ENCODE measurements at places on chromosomes 1 and 21. TPM values are rescaled to one million over a fixed set of nuclear protein-coding genes. Genes with fewer than 3 reads are reported as not detected.

GRCh38 chr21:31750843-31751242 is 18.9 kb upstream of the SCAF4 start:
- no peak for DNase-seq

DNA sequence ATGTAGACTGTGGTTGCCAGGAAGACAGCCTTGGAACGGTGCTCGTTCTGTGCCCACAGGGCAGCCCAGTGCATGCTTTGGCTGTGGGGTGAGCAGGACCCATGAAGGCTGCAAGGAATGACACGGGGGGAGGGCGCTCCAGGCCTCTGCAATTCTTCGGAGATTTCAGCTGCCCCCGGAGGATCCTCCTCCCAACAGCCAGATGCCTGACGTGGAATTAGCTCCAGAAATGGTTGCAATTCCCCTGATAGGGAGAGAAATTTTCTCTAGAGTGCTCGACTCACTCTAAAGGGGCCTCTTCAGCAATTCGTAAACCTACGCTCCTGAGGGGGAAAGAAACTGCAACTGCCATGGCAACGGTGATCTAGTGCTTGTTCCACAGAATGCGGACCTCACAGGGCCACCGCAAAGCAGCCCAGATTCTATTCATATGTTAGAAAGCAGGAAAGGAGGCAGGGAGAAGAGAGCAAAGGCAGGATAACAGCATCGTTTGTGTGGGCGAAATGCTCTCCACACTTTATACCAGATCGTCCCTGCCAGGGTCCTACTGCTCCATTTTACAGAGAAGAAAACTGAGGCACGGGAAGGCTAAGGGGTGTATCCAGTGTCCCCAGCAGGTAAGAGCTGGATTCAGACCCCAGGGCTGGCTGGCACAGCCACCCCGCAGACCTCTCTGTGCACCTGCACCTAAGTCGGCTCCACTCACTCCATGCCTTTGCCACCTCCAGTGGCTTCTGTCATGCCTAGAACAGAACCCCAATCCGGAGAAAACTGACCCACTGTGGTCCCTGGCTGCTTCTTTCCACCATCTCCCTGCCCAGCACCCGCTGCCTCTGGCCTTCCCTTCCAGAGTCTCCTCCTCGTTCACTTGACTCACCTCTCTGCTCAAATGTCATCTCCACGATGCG is 11.9 kb upstream of the PDE9A start:
- DNase-seq, result no peak

DNA sequence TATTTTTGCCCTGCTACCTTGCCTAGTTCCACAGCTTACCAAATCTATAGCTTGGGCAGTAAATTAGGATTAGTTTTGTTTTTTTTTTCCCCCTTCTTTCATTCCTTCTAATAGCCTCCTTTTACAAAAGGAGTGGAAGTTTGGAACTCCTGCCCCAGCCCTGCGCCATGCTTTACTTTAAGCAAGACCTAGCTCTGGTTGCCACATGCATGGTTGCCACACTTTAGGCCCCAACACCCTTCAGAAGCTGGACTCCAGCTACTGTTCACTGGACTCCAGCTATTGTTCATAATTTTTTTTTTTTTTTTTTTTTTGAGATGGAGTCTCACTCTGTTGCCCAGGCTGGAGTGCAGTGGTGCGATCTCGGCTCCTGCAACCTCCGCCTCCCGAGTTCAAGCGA is 115.8 kb downstream of the NR5A2 start:
- no peak for DNase-seq

- DNase-seq, result no peak
These were observed 24.8 kb downstream of the S1PR1 start for GRCh38 chr1:101261623-101262022.

DNA sequence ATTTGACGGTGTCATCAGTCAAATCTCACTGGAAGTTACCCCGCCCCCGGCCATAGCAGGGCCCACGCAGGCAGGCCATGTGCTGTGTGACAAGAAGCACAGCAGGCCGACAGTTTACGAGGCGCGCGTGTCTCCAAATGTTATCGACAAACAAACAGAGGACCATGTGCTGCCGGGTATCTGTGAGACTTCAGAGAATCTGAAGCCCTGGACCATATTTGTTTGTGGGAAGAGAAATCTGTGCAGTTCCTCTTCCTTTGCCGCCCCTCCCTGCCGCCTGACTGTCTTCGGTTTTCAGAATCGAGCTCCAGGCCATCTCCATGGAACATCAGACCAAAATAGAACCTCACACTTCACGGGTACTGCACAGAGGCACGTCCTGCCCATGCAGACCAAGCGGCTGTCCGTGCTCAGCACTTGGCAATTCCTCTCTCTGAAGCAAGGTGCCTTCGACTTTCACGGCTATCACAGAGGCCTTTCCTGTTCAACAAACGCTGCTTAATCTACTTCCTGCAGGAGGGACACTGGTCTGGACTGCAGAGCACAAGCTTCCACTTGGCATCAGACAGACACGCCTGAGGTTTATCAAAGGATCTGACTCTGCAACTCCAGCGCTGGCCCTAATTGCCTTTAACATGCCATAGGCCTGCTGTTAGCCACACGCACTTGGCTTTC is 135.7 kb upstream of the KRTAP19-8 start:
- DNase-seq, result no peak

The FCRLA gene
- polyA plus RNA-seq, result not detected
